ENCODE measurements at places on chromosomes 3 and 15.
A peak's percentile ranks its signal among the peaks of the same experiment; 100 is the strongest.

- DNase-seq: no peak
Measured at GRCh38 chr15:49573421-49573820, 47.2 kb downstream of the FAM227B start.

DNA sequence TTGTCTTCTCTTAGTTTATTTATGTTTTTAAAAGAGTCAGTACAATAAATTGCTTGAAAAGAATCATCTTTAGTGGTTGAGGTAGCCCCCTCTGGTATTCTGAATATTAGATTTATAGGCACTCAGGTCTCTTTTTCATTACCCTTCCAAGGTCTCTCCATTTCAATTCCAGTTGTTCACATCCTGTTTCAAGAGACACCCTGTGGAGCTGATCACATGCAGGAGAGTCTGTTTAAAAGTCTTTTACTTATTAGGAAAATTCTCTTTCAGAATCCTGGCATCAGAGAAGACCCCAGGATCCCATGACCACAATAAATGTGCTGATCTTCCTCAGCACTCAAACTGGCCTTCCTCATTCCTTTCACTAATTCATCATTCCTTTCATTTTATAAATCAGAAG lies 195.7 kb downstream of the ZIC4 start:
- no peak for DNase-seq

DNA sequence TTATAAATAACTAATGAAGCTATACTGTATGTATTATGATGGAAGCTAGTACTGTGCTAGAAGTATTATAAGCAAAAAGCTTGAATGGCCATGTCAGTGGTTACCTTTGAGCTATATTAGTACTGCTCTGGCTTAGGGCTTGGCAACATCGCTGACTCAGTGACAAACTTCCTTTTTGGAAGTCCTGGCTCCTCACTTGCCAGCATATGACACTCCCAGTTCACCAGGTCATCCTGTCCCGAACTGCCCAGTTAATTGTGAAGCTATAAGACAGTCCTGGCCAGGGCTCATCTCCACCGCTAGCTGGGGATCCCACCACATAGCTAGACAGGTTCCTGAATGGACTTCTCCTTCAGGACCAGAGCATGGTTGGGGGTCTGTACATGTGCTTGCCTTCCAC lies 31.9 kb downstream of the RAB8B start:
- no peak for DNase-seq

- no peak for DNase-seq
Measured at GRCh38 chr15:99943466-99943865, 210.2 kb upstream of the LYSMD4 start.

DNA sequence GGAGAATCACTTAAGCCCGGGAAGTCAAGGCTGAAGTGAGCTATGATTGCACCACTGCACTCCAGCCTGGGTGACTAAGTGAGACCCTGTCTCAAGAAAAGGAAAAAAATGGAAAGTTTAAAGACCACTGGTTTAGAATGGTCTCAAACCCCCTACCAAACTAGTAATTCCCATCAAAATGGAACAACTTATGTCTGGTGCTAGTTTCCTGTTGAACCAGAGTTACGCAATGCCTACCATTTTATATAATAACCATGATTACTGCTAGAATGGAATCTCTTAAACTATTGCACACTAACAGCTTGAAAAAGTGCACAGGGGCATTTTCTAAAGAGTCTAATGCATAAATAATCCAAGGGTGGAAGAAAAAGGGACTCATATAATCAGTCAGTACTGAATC lies 43.6 kb downstream of the DMXL2 start:
- DNase-seq: no peak

DNA sequence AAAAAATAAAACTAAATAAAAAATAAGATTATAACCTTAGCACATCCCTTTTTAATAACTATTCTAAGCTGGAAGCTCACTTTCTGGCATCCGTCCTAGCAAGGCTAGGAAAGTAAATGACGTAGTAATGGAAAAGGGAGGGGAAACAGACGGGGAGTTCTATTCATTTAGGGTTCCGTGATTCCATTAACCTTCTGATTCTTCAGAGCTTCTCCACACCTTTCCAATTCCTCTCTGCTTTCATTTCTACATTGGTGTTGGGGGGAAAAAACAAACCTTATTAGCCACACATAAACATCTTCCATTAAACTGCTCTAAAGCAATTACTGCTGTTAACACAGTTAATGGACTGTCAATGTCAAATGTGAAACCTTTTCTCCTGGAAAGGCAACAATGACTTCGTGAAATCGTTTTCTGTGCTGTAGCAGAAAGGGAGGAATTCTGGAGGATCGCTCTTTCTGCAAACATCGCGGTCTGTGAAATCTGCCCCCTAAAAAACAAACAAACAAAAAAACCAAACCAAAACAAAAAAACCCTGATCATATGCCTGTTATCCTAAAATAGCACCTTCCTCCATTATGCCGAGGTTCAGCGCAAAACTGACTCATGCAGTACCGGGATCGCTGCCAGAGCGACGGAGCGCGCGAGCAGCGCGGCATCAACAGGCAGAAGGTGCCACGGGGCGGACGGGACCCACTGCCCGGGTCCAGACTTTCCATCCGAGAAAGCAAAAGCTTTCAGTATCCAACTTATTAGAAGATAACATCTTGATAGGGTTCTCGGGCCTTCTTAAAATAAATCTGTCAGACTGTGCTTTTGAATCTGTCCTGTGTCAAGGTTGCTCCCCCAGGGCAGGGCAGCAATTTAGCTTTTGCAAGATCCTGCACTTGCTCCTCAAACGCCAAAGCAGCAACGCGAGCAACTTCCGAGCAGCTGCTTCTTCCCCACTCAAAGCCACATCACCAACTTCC lies 156.2 kb downstream of the FGF12 start:
- no peak for DNase-seq

- no peak for DNase-seq
Measured at GRCh38 chr15:55897560-55898336, 95.7 kb downstream of the NEDD4 start.

- no peak for DNase-seq
Measured at GRCh38 chr15:73349191-73349590, 19.6 kb downstream of the HCN4 start.

GRCh38 chr3:98587654-98588053 lies 5.8 kb downstream of the CPOX start:
- DNase-seq: no peak

DNA sequence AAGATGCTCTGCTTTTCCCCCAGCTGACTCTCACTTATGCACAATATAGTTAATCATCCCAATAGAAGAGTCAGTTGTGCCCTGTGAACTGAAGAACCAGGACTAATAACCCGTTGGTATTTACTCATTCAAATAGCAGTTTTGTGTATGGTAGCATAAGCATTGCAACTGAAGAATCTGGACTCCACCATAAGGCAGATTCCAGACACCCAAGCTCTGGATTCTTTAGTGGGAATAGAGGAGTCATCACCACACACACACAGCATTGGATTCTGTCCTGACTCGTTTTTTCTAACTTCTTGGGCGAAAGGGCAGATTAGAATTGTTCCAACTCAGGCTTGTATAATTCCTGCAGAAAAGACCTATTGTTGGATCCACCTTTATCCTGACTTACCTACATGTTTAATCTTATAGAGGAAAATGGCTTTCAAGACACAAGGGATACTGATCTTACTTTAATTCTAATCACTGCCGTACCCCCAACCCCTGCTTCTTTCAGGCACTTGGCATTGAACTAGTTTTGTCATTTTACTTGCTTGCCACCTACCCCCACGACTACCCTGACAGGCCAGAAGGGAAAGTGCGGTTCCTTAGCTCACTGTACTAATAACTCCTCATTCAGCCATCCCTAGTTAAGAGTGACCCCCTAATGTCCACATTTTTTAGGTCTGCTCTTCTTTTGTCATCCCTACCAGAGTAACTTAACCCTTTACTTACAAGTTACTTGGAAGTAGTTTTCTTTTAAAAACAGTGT lies 42.3 kb downstream of the NKIRAS1 start:
- no peak for DNase-seq

DNA sequence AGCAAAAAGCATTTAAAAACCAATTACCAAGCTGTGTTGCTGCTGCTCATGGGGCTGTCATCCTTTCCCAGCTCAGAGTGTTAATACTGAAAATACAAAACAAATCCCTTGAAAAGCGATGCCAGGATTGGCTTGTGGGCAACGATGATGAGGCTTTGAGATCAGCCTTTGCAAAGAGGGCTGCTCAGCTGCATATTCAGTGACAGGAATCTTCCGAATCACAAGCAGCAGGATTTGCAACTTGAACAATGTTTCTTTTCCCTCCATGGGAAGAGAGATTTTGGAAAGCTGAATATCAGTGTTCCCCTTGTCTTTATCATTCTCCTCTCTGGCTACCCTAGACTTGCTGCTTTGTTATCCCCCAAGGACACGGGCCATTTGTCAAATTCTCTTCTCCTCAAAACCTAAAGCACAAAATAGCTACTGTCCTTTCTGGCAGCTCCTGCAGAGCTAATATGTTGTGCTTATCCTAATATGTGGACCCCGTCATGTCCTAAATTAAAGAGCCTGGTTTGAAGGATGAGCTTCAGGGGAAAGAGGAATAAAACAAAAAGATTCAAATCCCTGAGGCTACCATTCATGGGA lies 375.8 kb downstream of the GAP43 start:
- no peak for DNase-seq

GRCh38 chr3:80643421-80643820 lies 875.6 kb upstream of the ROBO1 start:
- DNase-seq: no peak

DNA sequence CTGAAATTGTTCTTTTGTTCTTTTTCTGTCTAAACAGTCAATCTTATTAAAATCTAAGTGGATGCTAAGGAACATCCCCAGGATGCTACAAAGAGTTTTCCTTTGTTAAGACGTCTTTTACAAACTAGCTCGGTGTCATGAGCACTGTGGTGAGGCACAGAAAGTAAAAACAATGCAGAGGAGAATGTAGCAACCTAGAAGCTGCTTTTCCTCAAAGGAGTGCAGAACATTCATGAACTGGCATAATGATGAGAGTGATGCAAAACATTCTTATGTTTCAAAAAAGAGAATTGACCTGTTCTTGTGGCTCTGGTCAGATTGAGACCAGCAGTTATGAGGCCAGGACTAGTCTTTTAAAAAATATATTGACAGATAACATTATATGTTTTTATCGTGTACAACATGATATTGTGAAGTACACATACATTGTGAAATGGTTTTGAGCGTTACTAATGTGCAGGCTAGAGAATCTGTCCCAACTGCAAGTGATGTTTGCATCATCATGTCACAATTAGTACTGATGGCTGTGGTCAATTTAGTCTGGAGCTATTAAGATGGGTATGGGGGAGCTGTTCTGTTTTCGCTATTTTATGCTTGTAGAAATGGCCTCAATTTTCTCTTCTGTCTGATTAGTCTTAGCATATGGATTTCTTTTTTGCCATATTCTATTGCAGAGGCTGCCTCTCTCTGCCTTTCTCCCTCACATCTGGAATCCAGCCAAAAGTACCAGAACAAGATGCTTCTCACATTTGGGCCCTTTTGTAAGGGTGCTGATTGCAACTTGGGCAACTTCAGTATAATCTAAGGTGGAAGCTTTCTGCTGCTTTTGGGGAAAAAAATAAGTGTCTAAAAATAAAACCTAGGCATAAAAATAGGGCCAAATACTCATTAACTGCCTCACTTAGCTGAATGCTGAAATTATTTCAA lies 50.2 kb downstream of the HHLA2 start:
- no peak for DNase-seq

DNA sequence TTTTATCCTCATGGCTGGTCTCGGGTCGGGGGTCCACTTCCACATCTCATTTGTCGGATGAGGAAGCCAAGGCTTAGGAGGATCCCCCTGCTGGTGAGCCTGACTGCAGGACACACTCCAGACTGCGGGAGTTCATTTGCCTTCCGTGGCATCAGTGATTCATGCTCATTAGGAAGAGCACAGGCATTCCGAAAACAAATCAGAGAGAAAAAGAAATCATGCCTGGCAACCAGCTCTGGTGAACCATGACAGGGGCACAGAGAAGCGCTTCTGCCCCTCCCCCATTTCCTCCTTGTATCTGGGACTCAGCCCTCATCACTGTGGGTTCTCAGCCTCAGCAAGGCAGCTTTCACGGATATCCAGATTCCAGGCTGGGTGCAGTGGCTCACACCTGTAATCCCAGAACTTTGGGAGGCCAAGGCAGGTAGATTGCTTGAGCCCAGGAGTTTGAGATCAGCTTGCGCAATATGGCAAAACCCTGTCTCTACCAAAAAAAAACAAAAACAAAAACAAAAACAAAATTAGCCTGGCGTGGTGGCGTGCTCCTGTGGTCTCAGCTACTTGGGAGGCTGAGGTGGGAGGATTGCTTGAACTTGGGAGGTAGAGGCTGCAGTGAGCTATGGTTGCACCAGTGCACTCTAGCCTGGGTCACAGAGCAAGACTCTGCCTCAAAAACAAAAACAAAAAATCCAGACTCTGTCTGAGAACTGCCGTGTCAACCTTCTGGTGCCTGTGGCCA lies 28.4 kb downstream of the IRAK2 start:
- peak; percentile 34 for DNase-seq

- DNase-seq: no peak
Measured at GRCh38 chr3:195548006-195548405, 4.9 kb upstream of the PPP1R2 start.

- DNase-seq: no peak
Measured at GRCh38 chr3:40608091-40608490, 83.3 kb downstream of the ZNF621 start.

DNA sequence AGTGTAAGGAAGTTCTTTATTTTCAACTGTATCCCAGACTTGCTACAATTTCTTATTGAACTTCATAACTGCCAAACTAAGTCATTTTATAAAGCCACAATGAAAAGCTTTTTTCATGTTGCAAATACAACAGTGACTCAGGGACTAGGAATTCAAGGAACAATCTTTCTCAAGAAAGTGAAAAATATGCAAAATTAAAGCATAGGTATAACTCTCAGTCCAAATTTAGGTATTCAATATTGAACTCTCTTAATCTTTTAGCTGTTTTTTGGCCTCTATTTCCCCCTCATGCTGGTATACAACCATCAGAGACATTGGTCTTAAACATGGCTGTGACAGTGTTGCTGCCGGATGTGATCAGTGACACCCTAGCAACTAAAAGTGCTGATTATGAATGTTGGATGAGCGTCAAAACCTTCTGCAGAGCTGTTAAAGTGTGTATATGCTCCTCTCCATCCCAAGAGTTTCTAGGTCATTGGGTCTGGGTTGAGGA lies 476.9 kb downstream of the ZNF385D start:
- DNase-seq: no peak

- no peak for DNase-seq
Measured at GRCh38 chr15:77538027-77538451, 94.7 kb downstream of the LINGO1 start.

GRCh38 chr15:25240461-25241021 lies 198.3 kb downstream of the UBE3A start:
- DNase-seq: no peak

- no peak for DNase-seq
Measured at GRCh38 chr3:119279584-119280243, 14.5 kb upstream of the ARHGAP31 start.

DNA sequence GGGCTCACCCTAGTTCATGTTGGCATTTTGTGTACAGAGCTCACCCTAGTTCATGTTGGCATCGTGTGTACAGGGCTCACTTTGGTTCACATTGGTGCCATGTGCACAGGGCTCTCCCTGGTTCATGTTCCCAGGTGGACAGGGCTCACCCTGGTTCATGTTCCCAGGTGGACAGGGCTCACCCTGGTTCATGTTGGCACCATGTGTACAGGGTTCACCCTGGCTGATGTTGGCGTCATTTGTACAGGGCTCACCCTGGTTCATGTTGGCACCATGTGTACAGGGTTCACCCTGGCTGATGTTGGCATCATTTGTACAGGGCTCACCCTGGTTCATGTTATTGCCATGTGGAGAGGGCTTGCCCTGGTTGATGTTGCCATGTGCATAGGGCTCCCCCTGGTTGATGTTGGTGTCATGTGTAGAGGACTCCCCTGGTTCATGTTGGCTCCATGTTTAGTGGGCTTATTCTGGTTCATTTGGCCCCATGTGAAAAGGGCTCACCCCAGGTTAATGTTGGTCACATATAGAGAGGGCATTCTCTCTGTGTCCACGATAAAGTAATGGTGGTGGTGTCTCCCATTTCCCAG lies 31.7 kb upstream of the NR2C2 start:
- DNase-seq: no peak
